ENCODE measurements at places on chromosomes 3 and 15.

- no peak for DNase-seq
Measured at GRCh38 chr3:26657348-26657976, 34.9 kb downstream of the LRRC3B start.

DNA sequence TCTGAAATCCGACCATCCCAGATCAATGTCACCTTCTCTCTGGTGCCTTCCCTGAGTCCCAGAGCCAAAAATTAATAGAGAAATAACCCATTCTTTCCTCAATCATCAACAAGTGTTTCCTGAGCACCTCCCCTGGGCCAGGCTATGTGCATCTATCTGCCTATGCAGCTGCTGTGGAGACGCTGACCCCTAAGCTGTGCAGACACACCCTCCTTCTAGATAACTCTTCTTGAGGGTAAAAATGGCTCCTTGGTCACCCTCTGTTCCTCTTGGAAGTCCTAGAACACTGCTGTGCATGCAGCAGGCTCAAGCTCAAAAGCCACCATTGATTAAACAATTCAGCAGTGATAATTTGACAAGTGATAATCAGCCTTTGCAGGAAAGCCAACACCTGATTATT lies 18.4 kb downstream of the CA12 start:
- DNase-seq = no peak

DNA sequence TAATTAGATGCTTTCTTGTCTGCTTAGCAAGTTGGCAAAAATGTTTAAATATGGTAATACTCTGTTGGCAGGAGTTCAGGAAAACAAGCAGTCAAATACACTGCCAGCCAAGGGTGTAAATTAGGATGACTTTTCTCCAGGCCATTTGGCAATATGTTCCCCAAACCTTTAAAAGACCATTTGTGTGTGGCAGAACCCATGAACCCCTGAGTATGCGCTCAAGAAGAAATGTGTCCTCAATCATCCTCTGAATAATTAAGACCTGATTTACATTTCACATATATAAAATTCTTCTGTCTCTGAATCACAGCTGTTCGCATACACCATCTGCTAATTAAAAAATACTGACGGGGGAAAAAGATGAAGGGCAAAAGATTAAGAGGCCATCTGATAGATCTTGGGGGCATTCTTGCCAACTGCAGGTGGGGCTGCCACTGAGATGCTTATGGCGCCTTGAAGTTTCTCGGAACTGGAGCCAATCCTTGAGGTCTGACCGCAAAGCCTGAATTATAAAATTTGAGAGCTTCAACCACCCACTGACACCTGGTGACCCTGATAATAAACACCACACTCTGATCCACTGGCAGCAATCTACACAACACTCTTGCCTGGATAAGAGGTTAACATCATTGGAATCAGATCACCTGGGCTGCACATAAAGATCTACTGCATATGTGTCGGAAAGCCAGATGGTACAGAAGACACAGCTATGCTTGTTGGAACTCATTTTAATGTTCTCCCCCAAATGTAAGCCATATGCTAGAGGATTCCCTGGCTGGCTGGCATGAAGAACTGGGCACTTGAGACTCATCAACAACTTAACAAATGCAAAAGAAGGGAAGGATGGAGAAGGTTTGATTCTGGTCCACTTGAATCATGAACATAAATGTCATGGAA lies 190.6 kb downstream of the OSBPL10 start:
- DNase-seq = no peak

DNA sequence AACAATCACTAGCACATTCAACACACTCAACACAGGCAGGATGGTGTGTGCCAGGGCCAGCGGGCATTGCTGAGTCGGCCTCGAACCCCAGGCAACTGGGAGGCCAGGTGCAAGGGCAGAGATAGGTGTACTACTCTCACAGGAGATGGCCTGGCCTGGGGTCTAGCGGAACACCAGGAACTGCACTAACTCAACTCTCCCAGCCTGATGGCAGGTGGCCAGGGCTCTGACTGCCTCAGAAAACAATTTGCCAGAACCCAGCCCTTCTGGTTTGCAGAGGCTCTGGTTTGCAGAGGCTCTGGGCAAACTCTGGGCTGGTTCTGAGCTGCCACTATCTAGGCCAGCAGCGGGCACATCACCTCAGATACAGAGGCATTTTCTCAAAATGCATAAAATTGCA lies 229.2 kb upstream of the CHRNA7 start:
- no peak for DNase-seq

GRCh38 chr15:37873336-37873735 lies 61.1 kb upstream of the TMCO5A start:
- no peak for DNase-seq

GRCh38 chr15:90620379-90621067 lies 90.8 kb downstream of the CRTC3 start:
- DNase-seq = no peak

GRCh38 chr3:46848271-46849044 lies 14.8 kb downstream of the MYL3 start:
- no peak for DNase-seq

GRCh38 chr3:11593318-11594034 lies 50.2 kb downstream of the VGLL4 start:
- DNase-seq = no peak

DNA sequence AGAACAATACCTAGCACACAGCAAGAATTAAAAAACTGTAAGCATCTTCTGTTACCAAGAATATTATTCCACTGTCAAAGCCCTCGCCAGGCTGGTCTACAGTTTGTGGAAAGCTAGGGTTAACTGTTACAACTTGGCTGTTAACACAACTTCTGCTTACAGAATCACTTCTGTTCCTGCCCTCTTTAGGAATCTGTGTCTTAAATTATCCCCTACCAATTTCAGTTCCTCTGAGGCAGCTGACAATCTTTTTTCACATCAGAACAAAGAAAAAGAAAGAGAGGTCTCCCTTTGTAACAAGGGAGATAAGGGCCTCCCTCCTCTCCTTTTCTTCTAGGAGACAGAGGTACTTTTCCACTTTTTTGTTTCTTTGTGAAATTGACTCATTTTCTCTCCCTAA lies 188.9 kb downstream of the FMN1 start:
- DNase-seq = no peak

GRCh38 chr15:31360843-31361763 lies 34.5 kb downstream of the KLF13 start:
- DNase-seq = no peak

GRCh38 chr15:45588219-45588875 lies 1.2 kb downstream of the BLOC1S6 start:
- DNase-seq = no peak

DNA sequence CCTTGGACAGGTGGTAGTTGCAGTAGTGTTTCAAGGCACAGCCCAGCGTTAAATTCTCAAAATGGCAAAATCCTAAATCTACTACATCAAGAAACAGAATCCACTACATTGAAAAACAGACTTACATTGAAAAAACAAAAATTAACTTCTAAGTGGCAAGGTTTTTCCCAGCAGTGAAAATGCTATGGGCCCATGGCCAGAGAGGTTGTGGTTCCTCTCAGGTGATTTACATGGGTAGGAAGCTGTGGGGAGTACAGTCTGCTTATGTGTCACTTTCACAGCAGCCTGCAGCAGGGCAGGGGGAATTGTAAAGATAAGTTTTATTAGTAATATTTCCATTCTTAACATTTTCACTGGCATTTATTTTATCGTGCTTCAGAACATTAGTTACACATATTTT lies 24.9 kb downstream of the TTC14 start:
- no peak for DNase-seq

DNA sequence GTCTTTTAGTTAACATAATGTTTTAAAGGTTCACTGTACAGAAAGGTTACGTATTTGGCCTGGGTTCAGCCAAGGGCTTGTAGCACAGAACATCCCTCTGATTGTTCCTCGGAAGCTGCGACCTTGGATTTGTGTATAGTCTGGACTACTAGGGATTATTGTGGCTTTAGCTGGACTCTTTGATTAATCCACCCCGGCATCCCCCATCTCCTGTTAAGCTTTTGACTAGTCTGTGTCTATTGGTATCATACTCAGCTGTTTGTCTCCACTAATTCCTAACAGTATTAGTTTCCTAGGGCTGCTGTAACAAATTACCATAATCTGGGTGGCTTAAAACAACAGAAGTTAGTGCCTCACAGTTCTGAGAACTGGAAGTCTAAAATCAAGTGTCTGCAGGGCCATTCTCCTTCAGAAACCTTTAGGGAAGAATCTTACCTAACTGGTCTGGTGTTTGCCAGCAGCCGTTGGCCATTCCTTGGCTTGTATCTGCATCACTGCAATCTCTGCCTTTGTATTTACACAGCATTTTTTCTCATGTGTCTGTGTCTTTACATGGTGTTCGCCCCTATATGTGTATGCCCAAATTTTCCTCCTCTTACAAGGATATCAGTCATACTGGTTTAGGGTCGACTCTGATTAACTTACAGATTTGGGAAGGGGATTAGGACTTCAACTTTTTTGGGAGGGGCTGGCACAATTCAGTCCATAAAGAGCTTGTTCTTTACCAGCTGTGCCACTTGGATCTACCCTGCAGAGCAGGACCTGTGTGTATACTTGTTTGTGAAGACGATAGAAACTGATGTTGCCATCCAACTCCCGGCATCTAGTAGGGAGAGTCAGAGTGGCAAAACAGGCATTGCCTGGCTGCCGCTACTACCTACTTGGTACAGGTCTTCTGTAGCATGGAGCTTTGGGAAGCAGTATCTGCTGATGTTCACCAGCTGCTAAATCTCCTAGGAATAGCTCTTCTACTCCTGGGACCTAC lies 117.8 kb downstream of the UBE2E2 start:
- DNase-seq = no peak

- no peak for DNase-seq
Measured at GRCh38 chr3:112397556-112397955, 64.6 kb downstream of the CD200 start.

DNA sequence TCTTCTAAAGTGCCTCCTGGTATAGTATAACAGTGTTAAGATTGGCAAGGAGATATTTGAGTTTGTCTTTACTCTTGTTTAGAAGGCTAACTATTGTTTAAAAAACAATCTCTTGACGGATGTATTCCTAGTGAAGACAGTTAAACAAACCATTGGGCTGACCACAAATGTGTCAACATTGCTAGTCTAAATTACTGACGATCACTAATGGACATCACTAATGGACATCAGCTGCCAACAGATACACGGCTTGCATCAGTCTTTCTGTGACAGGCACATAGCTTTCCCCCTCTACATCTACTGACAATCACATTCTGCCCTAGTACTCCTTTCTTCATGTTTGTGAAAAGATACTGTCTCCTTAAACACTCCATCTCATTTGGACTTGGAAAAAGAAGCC lies 57.1 kb upstream of the ETV5 start:
- no peak for DNase-seq

- DNase-seq = no peak
Measured at GRCh38 chr15:84773716-84774115, 25.3 kb downstream of the ZNF592 start.

GRCh38 chr15:55282284-55282833 lies 7.3 kb downstream of the RAB27A start:
- DNase-seq = no peak

GRCh38 chr3:61828184-61828874 lies 267.0 kb downstream of the PTPRG start:
- no peak for DNase-seq

GRCh38 chr3:188052169-188053035 lies 101.6 kb upstream of the LPP start:
- no peak for DNase-seq

GRCh38 chr3:63095-63765 lies 133.3 kb upstream of the CHL1 start:
- no peak for DNase-seq

- DNase-seq = no peak
Measured at GRCh38 chr3:112582244-112582874, 20.5 kb downstream of the SLC35A5 start.

DNA sequence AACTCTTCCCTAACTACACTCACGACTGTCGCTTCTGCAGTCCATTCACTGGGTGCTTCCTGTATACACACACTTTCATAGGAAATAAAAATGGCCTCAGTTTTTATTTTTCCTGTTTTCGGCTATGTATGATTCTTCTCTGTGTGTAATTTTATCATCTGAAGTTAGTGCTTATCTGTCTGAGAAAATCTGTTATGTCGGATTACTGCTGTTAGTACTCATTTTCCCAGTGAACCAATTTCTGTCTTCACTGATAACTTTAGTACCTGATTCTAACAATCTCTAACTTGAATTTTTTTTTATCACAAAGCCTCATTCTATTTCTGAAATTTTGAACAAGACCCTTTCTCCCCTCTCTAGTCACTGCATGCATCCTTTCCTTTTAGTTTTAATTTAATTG lies 20.9 kb downstream of the RAB5A start:
- no peak for DNase-seq

DNA sequence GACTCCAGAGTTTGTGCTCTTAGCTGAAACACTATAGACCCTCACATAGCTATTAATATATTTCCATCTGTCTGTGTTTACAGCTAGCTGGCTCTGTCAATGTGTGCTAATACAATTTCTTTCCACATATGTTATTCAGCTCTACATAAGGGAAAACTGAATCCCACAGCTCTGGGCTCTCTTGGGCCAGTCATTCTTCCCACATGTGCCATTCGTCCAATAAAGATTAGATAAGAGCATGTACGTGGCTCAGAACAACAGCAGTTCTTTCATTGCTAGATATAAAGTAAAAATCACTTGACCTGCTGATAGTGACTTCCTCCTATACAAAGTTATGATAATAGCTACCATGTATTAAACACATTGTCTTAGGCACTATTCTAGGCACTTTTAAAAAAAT lies 2.8 kb upstream of the ILDR1 start:
- DNase-seq = no peak

DNA sequence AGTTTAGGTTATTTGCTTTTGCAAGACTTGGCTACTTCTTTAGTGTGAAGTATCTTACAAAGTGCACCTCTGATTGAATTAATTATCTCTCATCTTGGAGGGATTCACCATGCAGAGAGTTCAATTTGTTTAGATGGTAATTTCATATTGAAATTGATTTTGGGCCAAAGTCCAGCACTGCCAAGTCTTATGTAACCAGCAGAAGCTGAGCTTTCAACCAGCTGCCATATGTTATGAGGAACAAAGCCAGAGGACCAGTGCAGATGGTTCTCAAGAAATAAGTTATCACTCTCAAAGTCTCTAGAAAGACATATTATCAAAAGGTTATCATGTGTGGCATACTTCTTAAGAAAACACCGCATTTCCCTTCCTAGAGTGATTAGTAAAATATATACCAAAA lies 29.0 kb downstream of the ABHD6 start:
- no peak for DNase-seq

DNA sequence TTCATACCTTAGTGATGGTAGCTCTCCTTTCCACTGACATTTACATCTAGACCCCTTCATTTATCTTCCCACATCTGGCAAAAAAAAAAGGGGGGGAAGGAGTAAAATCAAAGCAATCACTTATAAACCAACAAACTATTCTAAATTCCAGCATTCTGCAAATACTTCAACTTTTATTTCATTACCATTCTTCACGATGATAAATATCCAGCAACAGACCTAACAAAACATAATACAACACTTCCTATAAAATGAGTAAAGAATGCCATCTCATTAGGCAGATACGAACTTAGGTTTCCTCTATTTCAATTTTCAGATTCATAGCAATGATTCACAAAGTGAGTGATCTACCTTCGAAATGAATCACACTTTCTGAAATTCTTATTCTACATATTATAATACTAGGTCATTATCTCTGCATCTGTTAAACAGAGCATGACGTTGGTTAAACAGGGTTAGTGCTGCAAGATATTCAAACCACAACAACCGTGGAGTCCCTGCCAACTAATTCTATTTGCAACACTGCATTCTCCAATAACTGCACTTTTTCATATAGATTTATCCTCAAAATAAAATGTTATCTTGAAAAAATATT lies at the start of gene LRRFIP2:
TSS of gene LRRFIP2 (minus strand) at position 51 of the 595 bp plus-strand sequence. CDS start 25,599 bp downstream, outside the sequence.
- no peak for DNase-seq

- DNase-seq = no peak
Measured at GRCh38 chr3:100602506-100603444, 6.6 kb upstream of the ADGRG7 start.
